NCI-H1436 treated with DMSO at 0.1 percent for 48 hours (cell line): ENCODE measurements at places on chromosomes 6 and 20.

DNA sequence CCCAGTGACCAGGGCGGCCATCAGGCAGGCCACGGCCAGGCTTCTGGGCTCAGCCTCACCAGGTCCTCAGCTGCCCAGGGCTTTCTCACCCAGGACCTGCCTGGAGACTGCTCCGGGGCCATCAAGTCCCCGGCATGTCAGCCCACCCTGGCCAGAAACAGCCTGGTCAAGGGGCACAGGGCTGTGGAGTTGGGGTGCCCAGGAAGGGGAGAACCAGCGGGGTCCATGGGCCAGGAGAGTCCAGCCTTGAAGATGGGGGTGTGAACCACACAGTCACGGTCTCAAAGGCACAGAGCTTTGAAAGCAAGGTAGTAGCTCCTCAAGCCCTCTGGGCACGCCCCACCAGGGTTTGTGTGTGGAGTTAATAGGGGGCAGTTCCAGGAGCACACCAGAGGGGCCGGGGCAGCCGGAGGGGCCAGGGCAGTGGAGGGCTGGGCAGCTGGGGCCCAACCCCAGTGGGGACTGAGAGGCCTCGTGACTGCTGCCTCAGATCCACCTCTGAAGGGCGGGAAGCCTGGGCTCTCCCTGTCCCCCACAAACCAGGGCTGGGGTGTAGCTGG, 48.0 kb upstream of the BHLHE23 start:
- DNase-seq, result no peak

- DNase-seq, result no peak
Measured at GRCh38 chr6:146997062-146997461, 207.2 kb upstream of the STXBP5 start.

GRCh38 chr20:18683839-18684238, 96.0 kb downstream of the DTD1 start:
- DNase-seq, result no peak

DNA sequence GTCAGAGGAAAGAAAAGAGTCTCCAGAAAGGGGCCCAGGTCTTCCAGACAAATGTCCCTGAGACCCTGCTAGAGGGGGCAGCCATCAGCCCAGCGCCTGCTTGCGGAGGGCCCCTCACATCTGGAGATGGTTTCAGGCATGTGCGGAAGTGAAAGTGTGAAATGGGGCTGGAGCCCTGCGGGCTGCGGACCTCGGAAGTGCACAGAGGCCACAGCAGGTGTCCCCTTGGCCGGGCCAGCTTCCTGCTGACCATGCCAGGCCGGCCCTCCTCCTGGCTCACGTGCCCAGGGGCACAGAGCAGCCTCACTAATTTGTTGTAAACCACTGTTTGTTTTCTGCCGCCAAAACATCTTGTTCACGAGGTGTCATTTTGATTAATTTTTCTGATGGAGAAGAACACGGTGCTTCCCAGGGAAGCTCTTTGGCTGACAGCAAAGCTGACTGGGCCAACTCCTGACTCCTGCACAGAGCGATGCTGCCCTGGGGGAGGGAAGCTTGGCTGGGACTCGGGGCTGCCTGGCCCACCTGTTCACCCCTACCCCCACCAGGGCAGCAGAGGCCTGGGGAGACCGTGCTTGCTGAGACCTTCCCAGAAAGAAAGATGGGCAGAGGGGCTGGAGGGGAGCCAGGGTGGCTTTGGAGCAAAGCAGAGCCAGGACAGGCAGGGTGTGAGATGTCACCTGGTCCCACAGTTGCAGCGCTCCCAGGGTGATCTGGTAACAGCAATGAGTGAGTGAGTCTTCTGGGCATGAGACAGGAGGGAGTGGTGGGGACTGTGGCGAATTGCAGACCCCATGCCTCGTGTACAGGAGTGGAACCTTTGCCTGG, 54.2 kb downstream of the BCAS4 start:
- DNase-seq, result no peak

- no peak for DNase-seq
Measured at GRCh38 chr6:10610289-10610688, 84.1 kb downstream of the C6orf52 start.

DNA sequence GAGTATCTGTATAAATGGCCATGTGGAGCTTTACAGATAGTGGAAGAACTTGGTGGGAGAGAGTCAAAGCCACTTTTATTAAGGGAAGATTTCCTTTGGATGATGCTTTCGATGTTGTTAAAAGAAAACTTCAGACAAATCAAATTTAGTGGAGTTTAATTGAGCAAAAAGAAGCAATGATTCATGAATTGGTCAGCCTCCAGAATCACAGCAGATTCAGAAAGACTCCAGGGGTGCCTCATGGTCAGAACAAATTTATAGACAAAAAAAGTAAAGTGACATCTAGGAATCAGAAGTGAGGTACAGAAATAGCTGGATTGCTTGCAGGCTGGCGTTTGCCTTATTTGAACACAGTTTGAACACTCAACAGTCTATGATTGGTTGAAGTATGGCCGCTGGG, 5.3 kb upstream of the CGA start:
- DNase-seq, result no peak

GRCh38 chr20:17171746-17172280, 55.0 kb upstream of the PCSK2 start:
- no peak for DNase-seq

DNA sequence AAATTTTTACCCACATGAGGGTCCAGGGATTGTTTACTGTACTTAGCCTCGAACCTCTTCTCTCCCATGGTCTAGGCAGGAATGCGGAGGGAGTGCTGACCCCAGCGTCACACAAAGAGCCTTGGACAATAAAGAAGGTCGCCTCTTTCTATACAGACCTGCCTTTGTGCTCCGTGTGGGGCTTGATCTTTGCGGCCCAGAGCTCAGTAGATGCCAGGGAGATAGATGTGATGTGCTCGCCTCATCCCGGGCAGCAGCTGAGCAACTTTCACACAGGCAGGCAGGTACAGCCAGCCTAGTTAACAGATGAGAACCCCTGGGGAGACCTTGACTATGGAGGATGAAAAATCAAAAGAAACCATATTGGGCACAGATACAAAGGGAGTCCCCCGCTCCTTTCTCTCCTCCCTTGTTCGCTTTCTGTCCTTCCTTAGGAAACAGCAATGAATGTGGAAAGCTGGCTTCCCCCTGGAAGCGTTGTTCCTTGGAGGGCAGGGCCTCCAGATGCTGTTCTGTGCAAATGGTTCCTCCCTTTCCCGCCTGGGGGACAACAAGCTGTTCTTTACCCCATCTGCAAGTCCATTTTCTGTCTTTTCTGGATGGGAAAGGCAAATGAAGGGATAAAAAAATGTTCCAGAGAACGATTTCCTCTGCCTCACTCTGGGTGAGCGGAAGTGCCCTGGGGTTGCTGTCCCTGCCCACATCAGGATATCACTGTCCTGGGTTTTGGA, 128.3 kb downstream of the OLIG3 start:
- no peak for DNase-seq

- no peak for DNase-seq
Measured at GRCh38 chr20:11380283-11380682, 537.4 kb upstream of the BTBD3 start.

- no peak for DNase-seq
Measured at GRCh38 chr20:42366626-42367025, 748.4 kb upstream of the CHD6 start.

- DNase-seq, result no peak
Measured at GRCh38 chr20:4719190-4719589, 2.5 kb upstream of the PRND start.

DNA sequence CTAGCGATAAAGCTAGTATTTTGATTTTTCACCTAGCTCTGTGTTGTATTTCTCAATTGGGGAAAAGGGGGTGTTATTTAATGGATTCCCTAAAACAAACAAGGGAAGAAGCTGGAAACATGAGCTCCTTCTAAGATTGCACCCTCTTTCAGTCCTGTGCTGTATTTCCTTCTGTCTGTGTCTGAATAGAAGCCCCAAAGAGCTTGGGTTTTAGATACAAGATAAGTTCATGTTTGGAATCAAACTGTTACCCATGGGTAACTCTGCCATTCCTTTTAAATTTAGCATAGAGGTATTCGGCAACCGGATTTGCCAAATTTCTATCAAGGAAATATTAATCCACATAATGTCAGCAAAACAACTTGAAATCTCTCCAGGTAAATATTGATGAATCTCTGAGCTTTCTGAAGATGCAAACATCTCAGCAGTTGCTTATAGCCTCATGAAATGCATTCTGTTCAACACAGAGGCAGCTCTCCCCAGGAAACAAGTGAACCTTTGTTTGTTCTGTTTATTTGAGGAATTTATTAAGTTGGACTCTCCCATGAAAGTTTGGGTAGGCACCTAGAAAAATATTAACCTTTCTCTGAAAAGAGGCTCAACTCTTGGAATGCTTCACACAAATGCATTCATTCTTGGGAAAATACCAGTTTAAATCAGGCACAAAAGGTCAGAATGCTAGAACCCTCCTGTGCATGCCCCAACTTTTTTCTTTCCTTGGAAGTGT, 9.9 kb upstream of the SCGN start:
- DNase-seq, result no peak

GRCh38 chr20:1310071-1310470, 18.9 kb downstream of the SDCBP2 start:
- no peak for DNase-seq

DNA sequence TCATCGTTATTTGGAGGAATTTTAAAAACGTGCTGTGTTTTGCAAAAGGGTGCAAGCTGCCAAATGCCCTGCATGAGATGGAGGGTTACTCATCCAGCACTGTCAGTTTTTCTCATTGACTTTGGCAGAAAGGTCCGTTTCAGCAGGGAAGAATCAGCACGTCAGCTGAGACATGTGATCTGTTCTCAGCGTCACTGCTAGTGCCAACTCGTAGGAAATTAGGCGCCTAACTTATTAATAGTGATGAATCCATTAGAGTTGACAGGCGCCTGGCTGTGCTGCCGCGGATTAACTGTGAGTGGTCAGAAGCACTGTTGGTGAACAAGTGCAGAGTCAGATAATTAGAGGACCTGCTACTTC, 175.5 kb upstream of the FOXQ1 start:
- no peak for DNase-seq
